ENCODE measurements at places on chromosomes 6 and 20. TPM values are rescaled to one million over a fixed set of nuclear protein-coding genes. Genes with fewer than 3 reads are reported as not detected.

DNA sequence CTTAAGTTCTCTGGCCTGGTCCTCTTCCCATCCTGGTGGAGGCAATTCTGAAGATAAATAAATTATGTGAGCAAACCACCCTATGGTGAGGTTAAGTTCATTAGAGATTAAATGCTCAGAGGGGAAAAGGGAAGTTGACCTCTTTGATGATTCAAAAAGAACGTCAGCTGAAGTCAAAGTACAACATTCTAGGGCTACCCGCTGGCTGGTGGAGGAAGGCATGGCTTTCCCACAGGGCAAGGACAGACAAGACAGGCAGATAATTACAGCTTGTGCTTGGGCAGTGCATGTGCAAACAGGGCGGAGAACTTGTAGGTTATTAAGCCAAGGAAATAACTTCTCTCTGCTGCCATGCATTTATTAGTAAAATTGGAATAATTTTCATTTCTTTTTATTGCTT, 91.0 kb upstream of the SLC24A3 start:
- DNase-seq, result no peak

DNA sequence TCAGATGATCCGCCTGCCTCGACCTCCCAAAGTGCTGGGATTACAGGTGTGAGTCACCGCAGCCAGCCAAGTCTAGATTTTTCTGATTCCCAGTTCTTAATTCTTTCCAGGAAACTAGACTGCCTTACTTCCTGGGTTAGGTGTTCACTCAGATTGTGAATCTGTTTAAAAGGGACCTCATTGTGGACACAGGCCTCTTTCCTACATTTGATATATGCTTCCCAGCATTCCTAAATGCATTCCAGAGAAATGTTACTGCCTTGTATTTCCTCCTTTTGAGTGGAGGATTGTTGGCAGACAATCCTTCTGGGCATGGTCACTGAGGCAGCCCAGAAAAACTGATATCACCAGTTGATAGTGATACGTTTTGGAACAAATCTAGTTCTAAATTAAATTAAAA, 15.7 kb downstream of the TMEM181 start:
- DNase-seq, result no peak

LINC00237 gene
- not detected for total RNA-seq

- no peak for DNase-seq
Observed at GRCh38 chr6:116365743-116366142, 5.0 kb upstream of the DSE start.

MUCL3 gene
- total RNA-seq, result not detected

IL17F gene
- not detected for total RNA-seq

DNA sequence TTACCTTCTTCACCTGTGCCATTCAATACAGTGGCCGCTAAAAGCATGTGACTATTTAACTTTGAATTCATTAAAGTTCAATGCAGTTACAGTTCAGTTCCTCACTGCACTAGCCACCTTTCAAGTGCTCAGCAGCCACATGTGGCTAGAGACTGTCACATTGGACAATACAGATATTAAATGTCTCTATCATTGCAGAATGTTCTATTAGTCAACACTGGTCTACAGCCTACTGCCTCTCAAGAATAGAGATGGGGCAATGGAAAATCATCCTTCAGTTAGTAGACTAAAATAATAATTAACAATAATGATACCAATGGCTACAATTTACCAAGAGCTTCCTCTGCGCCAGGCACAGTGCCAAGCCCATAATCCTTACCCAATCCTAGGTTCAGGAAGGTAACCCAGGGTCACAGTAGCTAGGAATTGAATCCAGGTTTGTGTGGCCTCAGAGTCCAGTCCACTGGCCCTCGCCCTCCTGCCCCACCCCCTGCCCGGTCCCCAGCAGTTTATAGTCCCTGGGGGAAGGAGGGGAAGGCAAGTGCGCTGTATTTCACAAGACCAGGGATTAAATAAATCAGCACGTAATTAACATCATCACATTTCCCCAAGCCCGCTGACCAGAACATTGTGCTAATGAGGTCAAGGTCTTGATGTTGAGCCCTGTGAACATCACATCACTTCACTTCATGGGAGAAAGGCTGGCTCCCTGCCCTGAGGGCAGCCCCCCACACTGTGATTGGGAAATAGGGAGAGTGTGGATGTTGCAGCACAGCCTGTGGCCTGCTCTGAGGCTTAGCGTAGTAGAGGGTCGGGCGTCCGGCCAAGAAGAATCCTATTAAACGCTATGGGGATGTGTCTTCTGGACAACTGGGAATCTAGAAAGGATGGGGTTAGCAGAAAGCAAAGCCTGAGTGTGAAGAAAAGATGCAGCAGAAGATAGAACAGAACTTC, 147.2 kb downstream of the VEGFA start:
- DNase-seq, result no peak

DNA sequence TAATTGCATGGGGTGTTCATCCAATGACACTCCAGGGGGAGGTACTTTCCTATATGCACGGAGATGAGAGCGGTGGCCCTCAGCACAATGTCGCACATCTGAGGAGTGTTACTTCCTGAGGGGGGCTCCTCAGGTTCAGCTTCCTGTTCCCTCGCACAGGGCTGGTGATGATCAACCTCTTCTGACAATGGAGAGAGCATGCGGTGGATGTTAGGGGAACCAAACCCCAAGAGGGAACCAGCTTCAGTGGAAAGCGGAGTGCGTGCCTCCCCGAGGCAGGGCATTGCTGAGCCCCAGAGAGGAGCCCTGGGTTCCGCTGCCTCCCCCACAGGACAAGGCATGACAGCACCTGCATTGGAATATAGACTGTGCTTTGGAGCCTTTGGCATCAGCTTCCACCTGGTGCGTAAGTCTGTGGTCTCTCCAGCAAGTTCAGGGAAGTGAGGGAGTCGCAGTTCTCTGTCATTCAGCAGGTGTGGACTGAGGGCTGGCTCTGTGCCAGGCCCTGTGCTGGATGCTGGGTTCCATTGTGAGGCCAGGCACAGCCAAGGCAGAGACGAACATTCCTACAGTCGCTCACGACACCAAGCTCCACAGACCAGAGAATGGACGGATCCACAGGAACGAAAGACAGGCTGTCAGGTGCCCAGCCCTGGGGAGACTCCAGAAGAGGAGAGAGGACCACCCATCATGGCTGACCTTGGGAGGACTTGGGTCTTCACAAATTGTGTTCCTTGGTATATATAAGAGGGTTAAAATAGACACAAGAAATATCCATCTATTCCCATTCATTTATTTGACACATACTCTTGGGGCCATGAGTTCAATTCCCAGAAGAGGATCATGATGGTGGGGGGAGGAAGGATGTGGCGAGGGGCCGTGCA, 3.9 kb upstream of the ZNF831 start:
- no peak for DNase-seq

GRCh38 chr6:40753048-40753447, 165.9 kb upstream of the LRFN2 start:
- DNase-seq, result no peak

SLC22A2 gene
- total RNA-seq, result not detected

DNA sequence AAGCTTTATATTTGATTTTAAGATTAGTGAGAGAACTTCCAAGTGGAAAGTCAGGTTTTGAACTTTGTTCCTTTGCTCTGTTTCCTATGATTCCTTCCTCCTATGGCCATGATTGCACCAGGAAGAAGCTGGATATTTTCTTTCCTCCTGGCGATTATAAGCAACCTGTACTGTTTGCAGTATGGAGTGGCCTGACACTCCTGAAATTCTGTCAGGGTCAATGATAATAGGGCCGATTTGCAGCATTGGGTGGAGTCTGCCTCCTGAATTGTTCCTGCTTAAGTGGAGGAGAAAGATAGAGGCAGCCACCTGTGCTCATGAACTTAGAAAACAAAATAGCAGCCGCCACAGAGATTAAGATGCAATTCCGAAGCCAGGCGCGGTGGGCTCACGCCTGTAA, 9.8 kb upstream of the FAM217A start:
- no peak for DNase-seq

DNA sequence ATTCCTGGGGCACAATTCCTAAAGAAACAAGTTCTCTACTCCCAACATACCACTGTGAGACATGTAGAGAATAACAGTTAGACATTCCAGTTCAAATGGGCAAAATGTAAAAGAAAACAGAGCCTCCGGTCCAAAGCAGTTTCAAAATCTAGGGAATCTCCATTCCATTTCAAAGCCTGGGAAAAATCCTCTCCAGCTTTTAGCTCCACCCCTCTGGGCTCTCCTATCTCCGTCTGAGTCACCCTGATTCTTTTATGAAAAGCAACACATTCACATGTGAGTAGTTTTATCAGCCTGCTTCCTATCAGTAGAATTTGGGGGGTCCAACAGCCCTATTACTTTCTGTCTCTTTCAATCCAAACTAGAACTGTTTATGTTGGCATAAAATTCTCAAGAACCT, 3.7 kb downstream of the CSNK2A1 start:
- no peak for DNase-seq

GRCh38 chr6:31247813-31248212, 24.1 kb downstream of the HLA-C start:
- DNase-seq, result no peak

ADGRF1 gene
- not detected for total RNA-seq

ACTL10 gene
- 0.22 TPM for total RNA-seq

CCHCR1 gene
- 13.3 TPM for total RNA-seq

GRCh38 chr6:45507186-45507585, 129.5 kb upstream of the SUPT3H start:
- DNase-seq, result no peak

- no peak for DNase-seq
Observed at GRCh38 chr6:133983099-133983939, 30.3 kb downstream of the TBPL1 start.

DNA sequence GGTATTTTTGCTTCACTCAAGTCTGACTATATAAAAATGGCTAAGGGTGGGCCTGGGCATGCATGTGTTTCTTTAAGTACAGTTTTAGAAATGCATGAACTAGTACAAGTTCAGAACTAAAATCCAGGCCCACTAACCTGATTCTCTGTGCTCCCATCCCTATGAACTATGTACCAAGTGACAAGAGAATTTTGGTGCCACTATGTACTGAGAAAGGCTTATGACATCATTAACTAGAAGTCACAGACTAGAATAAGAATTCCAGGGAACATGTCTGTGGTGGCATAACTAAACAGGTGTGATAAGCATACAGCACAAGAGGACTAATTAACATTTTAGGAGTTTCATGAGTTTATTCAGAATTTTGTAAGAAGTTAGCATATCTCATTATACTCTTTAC, 16.1 kb downstream of the TENT5A start:
- no peak for DNase-seq

SLC35F1 gene
- total RNA-seq, result 6.4 TPM

AAR2 gene
- 13.3 TPM for total RNA-seq

DNA sequence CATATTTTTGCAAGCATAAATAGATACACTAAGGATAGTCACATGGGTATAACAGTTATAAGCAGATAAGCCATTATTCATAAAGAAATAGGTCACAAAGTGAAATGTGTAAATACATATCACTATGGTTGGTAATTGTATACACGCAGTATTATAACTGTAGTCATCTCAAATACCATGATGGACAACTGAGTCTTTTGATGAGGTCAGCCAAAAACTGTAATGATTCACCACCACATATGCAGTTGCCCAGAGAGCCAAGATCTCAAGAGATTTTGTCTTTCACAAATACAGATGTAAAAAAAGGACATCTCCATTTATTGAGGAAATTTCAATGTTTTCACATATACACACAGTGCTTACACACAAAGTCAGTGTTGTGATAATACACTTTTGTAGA, 28.3 kb downstream of the ZNF292 start:
- no peak for DNase-seq

RNF182 gene
- total RNA-seq, result not detected

DNA sequence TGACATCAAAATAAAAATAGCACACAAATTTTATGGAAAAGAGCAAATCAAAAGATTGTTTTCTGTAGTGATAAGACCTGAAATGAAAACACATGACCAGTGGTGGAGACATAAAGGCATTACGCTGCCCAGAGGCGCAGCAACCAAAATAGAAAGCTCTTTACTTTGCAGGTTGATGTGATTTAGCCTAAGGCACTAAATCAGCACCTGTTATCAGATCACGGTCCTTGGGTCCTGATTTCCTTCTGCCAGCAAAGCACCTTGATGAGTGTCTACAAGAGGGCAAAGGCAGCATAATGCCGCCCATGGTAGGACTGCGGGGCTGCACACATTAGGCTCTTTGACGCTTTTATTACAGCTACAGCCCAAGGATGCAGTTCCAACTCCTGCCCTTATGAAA, 19.3 kb upstream of the RAMACL start:
- DNase-seq, result no peak

- DNase-seq, result peak; percentile 39
Observed at GRCh38 chr20:39378776-39379175, 416.6 kb downstream of the DHX35 start.

SLC32A1 gene
- total RNA-seq, result not detected

DAAM2 gene
- 19.1 TPM for total RNA-seq

DNA sequence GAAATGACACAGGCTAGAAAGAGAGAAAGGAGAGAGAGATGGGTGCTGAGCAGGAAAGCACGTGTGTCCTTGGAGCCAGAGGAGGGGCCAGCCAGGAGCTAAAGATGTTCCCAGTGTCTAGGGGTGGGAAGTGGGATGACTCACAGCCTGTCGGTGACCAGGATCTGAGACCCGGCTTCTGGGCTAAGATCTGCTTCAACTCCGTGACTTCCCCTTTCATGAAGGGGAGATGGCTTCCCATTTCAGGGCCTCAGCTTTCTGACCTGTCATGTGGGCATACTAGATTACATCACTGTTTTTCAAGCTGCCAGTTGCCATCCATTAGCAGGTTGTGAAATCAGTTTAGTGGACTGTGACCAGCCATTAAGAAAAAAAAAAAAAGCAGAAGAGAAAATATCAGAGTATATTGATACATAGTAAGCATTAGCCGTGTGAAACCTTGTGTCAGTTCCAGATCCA, 5.4 kb downstream of the TGM3 start:
- peak; percentile 35 for DNase-seq

SLC17A9 gene
- 0.47 TPM for total RNA-seq

GRCh38 chr6:126054802-126055201, 68.5 kb downstream of the TRMT11 start:
- no peak for DNase-seq

DNA sequence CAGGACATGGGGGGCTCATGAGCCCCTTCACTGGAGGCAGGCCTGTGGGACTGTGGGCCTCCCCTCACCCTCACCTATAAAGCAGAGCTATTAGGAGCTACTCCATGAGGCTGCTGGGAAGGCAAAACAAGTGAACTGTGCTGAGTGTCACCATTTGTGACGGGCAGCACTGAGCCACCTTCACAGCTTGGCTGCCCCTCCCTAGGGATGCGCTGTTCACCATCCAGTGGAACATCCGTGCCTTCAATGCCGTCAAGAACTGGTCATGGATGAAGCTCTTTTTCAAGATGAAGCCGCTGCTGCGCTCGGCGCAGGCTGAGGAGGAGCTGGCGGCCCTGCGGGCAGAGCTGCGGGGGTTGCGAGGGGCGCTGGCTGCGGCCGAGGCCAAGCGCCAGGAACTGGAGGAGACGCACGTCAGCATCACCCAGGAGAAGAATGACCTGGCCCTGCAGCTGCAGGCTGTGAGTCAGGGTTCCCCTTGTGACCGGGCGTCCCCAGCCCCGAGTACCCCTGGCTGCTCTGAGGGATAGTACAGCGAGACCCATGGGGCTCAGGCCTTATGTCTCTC, 38.4 kb downstream of the MYH7B start:
- no peak for DNase-seq

GRCh38 chr6:11851387-11851786, 72.8 kb upstream of the ADTRP start:
- no peak for DNase-seq

XKR7 gene
- total RNA-seq, result not detected

Data from left ventricle myocardium inferior (tissue), 1 donor.